ENCODE measurements at places on chromosomes 7 and 10.

DNA sequence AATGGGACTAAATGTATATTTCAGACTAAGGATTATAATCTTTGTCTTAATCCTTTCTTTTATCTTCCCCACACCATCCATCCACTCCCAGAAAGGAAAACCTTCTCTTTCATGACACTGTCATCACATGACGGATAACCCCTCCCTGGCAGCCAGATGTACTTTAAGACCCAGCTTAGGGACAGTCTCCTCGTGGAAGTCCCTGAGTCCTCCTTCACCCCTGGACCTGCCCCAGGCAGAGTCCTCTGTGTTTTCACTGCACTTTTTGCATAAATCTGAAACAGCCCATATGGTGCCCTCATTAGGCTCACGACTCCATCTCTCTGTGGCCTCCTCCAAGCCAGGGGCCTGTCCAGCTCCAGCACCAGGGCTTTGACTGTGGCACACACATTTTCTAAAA lies 16.0 kb downstream of the NRAP start:
- no peak for DNase-seq

GRCh38 chr10:132396494-132397035 lies 435 bp upstream of the PWWP2B start:
- DNase-seq = peak; percentile 55

- DNase-seq = no peak
These were observed 33.4 kb downstream of the OGDH start for GRCh38 chr7:44639671-44640321.

DNA sequence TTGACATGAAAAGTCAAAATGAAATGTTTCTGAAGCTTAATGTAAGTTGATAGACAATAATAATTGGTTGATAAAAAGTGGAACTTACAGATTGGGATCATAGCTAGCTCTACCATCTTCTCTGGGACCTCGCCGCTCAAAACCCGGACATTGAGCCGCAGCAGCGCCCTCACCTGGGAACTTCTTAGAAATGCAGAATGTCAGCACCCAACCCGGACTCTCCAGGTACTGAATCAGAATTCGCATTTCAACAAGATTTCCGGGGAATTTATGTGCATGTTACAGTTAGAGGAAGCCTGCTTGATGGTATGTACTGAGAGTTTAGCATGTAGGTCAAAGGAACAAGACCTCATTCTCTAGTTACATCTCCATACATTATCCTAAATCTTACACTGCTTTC lies 36.7 kb upstream of the ABLIM1 start:
- DNase-seq = no peak

DNA sequence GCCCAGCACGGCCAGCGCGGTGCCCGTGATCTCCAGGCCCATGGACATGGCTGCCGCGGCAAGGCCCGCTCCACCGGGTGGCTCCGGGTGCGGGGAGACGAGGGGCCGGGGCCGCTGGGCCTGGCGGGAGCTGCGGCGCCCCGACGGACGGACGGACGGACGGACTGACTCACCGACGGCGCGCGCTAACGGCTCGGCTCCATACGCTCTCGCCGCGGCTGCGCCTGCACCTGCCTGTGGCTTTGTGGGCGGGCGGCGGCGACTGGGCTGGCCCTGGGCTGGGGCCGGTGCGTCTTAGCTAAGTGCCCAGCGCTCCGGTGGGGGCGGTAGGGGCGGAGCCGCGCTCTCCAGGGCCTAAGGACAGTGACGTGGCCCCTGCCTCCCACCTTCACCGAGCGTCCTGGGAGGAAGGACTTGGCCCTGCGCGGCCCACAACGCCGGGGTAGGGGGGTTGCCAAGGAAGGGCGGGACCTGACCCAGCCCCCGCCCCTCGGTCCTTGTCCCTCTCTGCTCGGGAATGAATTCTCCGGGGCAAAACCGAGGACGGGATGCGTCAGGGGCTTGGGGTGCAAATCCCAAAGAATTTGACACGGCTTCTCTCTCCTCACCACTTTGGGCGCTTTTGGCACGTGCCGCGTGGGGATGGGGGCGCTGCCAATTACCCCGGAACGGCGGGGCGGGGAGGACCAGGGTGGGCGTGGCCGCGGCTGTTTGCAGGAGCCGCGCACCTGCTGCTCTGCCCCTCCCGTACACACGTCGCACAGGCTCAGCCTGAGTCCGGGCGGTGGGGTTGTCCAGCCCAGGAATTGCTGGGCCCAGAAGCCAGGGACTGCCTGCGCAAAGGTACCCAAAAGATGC lies at the start of gene CLDN3:
TSS of gene CLDN3 (minus strand) at position 269 of the 858 bp plus-strand sequence. CDS start at position 48, 221 bp downstream.
- DNase-seq = no peak

GRCh38 chr7:39855325-39855674 lies 94.8 kb upstream of the CDK13 start:
- no peak for DNase-seq

DNA sequence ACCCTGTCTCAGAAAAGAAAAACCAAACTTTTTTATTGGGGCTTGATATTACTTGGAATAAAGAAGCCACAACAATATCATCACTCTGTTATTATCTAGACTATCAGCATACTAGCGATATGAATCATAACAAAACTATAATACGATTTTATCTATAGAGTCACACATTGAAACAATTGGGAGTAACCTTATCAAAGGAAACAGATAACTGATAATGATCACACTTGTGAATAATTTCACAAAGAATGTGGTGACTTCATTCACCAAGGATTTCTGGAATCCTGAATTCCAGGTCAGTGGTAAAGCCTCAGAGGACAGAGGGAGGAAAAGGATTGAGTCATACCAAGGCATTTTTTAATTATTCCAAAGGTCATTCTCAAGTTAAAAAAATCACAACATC lies 32.1 kb upstream of the NMT2 start:
- no peak for DNase-seq

DNA sequence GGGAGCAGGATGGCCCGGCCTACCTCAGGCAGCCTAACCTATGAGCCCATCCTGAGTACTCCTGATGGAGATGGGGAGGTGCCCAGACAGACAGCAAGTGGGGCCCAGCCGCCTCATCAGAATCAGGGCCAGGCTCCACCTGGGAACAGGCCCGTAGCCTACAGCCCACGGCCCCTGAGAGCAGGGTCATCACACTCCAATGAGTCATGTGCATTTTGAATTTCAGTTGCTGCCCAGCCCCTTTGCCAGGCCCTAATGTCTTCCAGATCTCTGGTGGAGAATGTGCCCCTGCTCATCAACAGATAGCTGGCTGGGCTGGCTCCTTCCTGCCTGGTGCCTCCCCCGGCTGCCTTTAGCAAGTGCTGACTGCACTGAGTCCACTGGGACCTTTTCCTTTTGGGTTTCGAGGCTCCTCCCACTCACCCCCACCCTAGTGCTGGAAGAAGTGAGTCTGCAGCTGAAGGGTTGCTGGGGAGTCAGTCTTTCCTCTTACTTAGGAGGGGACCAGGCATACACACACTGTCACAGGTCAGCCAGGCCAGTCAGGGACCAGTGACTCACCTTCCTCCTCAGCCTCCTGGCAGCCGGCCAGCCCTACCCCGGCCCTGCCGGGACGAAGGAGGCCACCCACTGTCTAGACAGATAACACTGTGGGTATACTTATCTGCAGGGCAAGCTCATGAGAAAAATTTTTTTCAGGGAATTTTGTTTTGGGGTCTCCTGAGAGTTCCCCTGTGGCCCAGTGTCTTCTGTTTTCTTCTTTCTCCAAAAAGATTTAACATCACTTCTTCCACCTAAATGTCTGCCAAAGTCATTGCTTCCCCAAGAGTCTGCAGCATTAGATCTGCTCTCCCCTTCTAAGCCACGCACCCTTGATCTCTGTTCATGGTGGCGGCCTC lies 9.1 kb upstream of the ASIC3 start:
- DNase-seq = no peak

- DNase-seq = no peak
These were observed 37.7 kb upstream of the CXCL12 start for GRCh38 chr10:44422570-44423101.

DNA sequence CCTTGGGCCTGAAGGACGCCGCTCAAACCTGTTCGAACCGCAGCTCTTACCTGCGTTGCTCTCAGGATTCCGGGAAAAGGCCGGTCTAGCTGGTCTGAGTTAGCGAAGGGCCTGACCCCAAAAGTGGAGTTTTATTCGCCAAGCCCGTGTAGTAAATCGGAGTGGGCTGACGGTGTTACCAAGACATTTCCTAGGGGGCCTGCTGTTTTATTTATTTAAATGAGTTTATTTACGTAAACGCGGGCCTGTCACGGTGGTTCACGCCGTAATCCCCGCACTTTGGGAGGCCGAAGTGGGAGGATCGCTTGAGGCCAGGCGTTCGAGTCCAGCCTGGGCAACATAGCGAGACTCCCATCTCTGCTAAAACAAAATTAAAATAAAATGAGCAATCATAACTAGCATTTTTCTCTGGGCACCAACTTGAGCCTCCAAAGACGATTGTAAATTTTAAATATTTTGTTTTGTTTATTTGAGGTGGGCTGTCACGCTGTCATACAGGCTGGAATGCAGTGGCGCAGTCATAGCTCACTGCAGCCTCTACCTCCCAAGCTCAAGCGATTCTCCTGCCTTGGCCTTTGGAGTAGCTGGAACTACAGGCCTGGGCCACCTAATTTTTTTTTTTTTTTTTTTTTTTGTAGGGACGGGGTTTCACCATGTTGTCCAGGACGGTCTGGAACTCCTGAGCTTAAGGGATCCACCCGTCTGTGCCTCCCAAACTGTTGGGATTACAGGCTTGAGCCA lies 903 bp downstream of the ZNF655 start:
- peak; percentile 13 for DNase-seq

DNA sequence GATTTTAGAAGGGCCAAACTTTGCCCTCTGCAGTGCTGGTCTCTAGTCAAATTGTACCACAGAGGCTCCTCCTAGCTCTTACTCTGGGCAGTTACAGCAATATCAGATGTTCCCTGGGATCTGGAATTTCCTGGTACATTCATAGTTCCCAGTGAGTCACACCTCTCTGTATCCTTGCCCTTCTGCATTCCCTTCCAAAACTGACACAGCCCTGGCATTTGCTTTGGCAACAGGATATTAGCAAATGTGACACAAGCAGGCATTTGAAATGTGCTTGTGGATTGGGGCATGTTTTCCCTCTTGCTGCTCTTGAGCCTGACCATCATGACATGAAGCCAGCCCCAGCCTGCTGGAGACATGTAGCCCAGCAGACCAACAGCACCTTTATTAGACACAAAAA lies 284.7 kb upstream of the AKR1E2 start:
- DNase-seq = no peak

GRCh38 chr7:31000161-31000693 lies 36.5 kb downstream of the GHRHR start:
- no peak for DNase-seq

DNA sequence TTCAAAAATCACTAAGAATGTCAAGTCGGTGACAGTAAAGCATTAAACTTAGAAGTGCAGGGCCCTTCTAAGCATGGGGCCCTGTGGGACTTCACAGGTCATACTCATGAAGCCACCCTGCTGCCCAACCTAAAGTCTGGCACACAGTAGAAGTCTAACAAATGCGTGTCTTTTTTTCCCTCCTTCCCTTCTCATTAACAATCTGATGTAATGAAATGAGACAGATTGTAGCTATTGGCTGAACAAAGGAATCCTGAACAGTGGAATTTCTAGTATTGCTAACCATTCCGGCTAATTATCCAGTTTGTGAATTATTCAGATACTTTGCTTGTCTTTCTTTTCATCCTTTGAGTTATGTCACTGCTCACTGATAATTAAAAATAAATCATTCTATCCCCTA lies 369.9 kb downstream of the WDR11 start:
- DNase-seq = no peak

DNA sequence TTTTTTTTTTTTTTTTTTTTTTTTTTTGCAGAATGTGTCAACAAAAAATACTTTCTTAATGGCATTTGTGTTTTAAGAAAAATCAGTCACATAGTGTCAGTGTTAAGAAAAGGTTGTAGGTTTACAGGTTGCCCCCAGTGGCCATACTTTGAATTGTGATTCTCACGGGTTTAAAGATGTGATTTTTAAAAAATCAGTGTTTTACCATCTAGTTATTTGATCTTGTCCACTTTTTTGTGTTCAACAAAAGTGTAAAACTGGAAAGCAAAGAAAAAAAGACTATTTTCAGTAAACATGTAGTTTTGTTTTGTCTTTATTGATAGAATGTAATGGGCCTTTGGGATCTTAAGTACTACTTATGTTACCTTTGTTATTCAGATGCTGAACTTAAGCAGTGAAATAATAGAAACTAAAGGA lies 25.7 kb downstream of the SUV39H2 start:
- DNase-seq = no peak

- no peak for DNase-seq
These were observed 239.2 kb downstream of the RNLS start for GRCh38 chr10:88343761-88344484.

- DNase-seq = no peak
These were observed 332.4 kb upstream of the NRP1 start for GRCh38 chr10:33666686-33667480.

DNA sequence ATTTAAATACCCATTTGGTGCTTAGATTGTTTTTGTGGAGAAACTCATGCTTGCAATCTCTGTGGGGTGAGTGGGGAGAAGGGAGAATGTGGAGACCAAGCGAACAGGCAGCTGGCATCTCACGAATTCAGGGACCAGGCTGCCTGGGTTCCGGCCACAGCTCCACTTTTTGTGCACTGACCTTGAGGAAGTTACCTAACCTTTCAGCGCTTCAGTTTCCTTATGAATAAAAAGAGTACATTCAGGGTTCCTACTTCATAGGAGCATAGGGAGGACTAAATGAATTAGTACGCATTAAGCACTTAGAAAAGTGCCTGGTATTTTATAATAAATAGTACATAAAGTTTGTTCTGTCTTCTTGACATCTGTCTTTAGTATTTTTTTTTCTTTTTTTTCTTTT lies 72.5 kb downstream of the PRTFDC1 start:
- DNase-seq = no peak

GRCh38 chr10:123318516-123318915 lies 164.3 kb downstream of the BUB3 start:
- no peak for DNase-seq

GRCh38 chr7:147044941-147045340 lies 928.3 kb downstream of the CNTNAP2 start:
- no peak for DNase-seq

- no peak for DNase-seq
These were observed 434.3 kb downstream of the MDFIC start for GRCh38 chr7:115356139-115356746.

DNA sequence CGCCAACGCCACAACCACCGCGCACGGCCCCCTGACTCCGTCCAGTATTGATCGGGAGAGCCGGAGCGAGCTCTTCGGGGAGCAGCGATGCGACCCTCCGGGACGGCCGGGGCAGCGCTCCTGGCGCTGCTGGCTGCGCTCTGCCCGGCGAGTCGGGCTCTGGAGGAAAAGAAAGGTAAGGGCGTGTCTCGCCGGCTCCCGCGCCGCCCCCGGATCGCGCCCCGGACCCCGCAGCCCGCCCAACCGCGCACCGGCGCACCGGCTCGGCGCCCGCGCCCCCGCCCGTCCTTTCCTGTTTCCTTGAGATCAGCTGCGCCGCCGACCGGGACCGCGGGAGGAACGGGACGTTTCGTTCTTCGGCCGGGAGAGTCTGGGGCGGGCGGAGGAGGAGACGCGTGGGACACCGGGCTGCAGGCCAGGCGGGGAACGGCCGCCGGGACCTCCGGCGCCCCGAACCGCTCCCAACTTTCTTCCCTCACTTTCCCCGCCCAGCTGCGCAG lies 424 bp downstream of the EGFR start:
- no peak for DNase-seq

GRCh38 chr7:122750389-122750788 lies 47.7 kb upstream of the RNF148 start:
- no peak for DNase-seq
